Activated CD4-positive, alpha-beta T cell treated with anti-CD3 and anti-CD28 coated beads, Interleukin-2, amount 50 U/mL, for 1 hour (primary cell): ENCODE measurements at places on chromosomes 3 and 15.

- DNase-seq, result no peak
Measured at GRCh38 chr3:19221081-19221480, 72.8 kb downstream of the KCNH8 start.

DNA sequence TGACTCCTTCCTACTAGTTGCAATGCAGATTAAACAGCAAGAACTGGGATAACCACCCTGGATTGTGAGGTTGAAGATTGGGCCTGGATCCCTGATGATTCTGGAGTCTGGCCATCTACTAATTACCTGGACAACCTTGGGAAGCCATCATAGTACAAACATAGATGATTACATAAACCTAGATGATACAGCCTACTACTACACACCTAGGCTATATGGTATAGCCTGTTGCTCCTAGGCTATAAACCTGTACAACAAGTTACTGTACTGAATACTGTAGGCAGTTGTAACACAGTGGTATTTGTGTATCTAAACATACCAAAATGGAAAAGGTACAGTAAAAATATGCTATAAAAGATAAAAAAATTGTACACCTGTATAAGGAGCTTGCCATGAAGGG, 48.0 kb downstream of the NSUN3 start:
- DNase-seq, result no peak

DNA sequence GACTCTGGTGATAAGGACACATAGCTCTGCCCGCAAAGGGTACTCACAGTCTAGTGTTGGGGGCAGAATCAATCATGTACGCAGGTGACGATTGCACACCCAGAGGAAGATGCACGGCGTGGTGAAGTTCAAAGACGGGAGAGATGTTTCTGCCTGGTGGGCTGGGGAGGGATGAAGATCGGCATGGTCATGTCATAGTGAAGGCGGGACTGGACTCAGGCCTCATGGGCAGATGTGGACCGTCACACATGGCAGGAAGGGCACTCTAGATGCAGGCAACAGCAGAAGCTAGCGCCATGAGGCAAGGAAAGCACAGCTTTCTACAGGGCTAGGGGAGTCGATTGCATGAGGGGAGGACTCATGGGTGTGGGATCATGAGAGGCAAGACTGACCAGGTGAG, 240.6 kb downstream of the OPA1 start:
- DNase-seq, result no peak

- peak; percentile 56 for DNase-seq
Measured at GRCh38 chr3:16177962-16178627, 3.6 kb downstream of the GALNT15 start.

DNA sequence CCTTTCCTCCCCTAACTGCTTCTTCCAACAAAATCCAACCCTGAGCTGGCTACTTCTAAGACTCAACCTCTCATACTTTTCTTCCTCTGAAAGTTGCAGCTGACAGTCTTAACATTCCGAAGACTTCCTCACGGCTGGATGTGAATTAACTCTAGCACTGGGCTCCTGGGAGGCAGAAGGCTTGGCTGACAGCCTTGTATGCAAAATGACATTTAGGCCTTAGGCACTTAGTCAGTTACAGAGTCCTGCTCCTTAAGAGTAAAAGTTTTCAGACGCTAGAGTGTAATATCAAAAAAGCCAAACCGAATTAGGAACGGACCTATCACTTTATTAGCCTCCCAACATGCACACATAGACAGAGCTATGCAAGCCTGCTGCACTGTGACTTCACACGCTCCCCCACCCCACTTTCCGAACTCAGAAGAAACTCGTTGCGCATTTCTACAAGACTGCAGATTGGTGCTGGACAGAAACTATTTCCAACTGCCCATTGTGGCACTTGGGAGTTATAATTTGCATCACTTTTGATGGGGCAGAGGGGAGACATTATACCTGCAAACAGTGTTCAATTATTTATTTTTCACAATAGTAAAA, 15.5 kb upstream of the ANXA2 start:
- no peak for DNase-seq

DNA sequence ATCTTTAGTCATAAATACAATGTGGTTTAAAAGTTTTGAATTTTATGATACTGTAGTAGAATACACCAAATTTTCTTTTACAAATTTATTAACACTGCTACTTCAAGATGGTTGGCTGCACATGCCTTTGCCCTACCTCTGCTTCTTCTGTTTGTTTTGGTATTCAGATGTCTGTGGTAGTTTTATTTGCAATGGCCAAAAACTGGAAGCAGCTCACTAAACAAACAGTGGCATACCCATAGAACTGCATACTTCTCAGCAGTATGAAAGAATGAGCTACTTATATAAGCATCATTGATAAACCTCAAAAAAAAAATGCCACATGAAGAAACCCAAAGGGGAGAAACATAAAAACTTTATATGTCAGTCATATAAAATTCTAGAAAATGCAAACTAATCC, 19.5 kb downstream of the ARIH2 start:
- DNase-seq, result no peak

- no peak for DNase-seq
Measured at GRCh38 chr3:55144015-55144673, 216.3 kb upstream of the LRTM1 start.
